ENCODE measurements at places on chromosomes 6 and 20. TPM values are rescaled to one million over a fixed set of nuclear protein-coding genes. Genes with fewer than 3 reads are reported as not detected.

The KCNG1 gene
- total RNA-seq: 0.70 TPM

The OOEP gene
- not detected for total RNA-seq

The ACTR5 gene
- 14.1 TPM for total RNA-seq

The ERVFRD-1 gene
- 0.05 TPM for total RNA-seq

The ADGRF5 gene
- total RNA-seq: 140 TPM

The RAB23 gene
- total RNA-seq: 8.1 TPM

The EDN3 gene
- not detected for total RNA-seq

The RBPJL gene
- not detected for total RNA-seq

The FRK gene
- total RNA-seq: 0.05 TPM

The EPHA7 gene
- under 0.01 TPM for total RNA-seq

The PDYN gene
- total RNA-seq: not detected

The ADRM1 gene
- 130 TPM for total RNA-seq

The MYT1 gene
- not detected for total RNA-seq

The CALHM4 gene
- not detected for total RNA-seq

The PGC gene
- not detected for total RNA-seq

The EYA4 gene
- under 0.01 TPM for total RNA-seq

The NRN1 gene
- 56.3 TPM for total RNA-seq

The PNLDC1 gene
- total RNA-seq: 0.51 TPM

The EDN1 gene
- total RNA-seq: 438 TPM

The RAD21L1 gene
- not detected for total RNA-seq

The LPA gene
- not detected for total RNA-seq

The RAMACL gene
- total RNA-seq: 6.6 TPM

The NOX3 gene
- total RNA-seq: not detected

The SOX4 gene
- total RNA-seq: 73.5 TPM

The FAM83C gene
- not detected for total RNA-seq

All from dermis blood vessel endothelial cell (primary cell).